ENCODE measurements at places on chromosomes 5 and 9. TPM values are rescaled to one million over a fixed set of nuclear protein-coding genes. Genes with fewer than 3 reads are reported as not detected.

DNA sequence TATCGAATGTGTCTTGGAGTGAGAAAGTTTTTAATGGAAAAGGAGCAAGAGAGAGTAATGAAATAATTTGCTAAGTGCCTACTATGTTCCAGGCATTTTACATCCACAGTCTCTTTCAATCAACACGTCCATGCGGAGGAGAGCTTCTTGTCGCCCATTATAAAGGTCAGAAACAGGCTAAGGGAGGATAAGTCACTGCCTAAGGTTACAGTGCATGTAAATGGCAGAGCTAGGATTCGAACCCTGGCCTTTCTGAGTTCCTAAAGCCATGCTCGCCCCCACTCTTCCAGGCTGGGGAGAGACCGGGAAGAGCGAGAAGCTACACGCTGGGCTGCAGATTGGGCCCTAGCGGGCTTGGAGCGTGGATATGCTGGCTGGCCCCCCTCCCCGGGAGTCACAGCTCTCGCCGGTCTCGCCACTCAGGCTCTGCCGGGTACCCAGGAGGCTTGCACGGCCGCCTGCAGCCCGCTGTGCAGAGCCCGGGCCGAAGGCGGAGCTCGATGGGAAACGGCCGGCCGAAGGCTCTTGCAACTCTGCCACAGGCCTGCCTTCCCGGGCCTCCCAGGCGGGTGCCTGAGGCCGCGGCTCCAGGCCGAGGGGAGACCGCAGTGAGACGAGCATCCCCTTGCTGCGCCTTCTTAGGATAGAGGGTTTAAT is 775 bp upstream of the LHX2 start:
- no peak for DNase-seq

POU5F2 gene
- polyA plus RNA-seq: 0.08 TPM

DNA sequence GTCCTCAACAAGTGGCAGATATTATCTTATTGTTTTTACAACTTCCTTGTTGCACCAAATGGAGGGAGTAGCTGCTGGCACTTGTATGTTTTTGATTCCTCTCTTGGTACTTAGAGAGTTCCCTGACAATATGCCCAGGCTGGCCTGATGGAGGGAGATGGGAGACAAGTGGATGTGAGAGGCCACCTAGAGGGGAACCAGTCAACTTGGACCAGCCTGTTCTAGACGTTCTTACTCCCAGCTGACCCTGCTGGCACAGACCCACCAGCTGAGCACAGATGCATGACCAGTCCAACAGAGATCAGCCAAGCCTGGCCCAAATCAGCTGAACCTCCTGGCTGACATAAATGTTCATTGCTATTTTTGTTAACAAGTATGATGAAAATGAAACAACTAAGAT is 60.9 kb upstream of the GDNF start:
- peak; percentile 27 for DNase-seq

DNA sequence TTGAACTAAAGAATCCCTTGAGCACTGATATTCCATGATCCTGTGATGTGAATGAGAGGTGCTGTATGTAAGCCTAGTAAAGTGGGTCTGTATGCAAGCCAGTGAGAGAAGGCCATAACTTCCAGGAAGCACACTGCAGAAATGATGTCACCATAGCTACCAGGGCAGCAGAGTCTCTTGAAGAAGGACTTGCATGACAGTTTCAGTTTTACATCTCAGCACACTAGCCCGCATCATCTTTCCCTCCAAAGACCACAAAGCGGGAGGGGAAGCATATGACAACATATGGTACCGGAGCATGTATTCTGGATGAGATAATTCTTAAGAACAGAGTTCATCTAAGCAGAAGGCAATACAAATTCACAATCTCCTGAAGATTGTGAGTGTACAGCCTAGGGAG is 37.6 kb upstream of the MAST4 start:
- DNase-seq: no peak

SH3GLB2 gene
- 83.2 TPM for polyA plus RNA-seq

C6 gene
- 0.19 TPM for polyA plus RNA-seq

DNA sequence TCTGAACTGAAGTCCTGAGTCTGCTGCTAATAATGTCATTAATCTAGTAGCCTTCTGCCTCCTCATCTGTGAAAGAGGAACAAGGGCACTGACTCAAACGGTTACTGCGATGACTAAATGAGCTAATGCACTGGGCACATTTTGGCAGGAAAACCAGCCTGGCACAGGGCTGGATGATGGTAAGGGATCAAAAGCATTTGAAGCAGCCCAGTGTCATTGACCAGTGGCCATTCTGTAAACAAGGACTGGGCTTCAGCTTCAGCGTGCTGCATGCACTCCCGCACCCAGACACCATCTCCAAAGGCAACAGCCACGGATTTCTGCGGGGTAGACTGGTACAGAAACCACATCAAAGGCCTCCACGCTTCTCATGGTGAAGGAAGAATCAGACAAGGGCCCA is 8.0 kb downstream of the GCNT4 start:
- DNase-seq: no peak

GRCh38 chr9:131275332-131276093 is 797 bp downstream of the FAM78A start:
- no peak for DNase-seq

SVEP1 gene
- 20.6 TPM for polyA plus RNA-seq

DNA sequence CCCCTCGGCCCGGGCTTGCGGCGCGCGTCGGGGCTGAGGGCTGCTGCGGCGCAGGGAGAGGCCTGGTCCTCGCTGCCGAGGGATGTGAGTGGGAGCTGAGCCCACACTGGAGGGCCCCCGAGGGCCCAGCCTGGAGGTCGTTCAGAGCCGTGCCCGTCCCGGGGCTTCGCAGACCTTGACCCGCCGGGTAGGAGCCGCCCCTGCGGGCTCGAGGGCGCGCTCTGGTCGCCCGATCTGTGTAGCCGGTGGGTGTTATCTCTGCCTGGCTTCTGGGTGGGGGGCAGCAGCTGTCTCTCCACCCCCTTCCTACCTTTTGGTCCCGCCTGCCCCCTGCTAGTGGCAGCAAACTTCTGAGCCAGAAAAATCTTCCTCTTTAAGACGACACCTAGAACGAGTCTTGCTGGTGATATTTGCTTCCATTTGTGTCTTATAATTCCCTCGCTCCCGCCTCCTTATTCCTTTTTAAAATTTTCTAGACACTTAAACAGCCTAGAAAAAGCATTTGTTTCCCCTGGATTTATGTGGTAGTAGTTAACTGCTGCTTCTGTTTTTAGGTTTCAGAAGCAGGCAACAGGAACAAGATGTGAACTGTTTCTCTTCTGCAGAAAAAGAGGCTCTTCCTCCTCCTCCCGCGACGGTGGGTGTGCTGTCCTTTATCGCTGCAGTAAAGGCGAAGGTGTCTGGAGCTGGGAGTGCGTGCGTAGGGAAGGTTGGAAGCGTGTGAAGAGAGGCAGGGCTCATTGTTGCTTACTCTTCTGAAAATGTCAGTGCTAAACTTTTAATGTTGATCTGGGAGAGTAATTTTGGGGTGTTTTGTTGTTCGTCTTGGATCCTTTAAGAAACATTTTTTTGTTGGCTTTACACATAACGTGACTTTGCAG is 554 bp downstream of the JAK2 start:
- peak; percentile 45 for DNase-seq

DNAH5 gene
- polyA plus RNA-seq: 0.83 TPM

FAM78A gene
- polyA plus RNA-seq: 44.5 TPM

DNA sequence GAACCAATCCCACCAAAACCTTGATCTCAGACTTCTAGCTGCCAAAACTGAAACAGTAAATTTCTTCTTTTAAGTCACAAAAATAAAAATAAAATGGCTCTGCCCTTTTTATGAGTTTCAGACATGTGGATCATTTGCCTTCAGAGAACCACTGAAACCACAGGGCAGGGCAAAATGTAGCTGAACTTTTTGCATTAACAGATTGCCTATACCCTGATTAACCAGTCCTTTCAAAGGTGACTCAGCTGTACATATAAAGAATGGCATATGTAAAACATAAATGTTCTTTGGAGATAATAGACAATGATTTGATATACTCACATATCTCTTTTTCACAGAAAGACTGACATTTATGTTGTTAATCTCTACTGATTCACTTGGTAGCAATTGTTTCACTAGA is 187.1 kb upstream of the GRIN3A start:
- DNase-seq: no peak

GRCh38 chr5:67808340-67808739 is 407.2 kb upstream of the PIK3R1 start:
- no peak for DNase-seq

DNA sequence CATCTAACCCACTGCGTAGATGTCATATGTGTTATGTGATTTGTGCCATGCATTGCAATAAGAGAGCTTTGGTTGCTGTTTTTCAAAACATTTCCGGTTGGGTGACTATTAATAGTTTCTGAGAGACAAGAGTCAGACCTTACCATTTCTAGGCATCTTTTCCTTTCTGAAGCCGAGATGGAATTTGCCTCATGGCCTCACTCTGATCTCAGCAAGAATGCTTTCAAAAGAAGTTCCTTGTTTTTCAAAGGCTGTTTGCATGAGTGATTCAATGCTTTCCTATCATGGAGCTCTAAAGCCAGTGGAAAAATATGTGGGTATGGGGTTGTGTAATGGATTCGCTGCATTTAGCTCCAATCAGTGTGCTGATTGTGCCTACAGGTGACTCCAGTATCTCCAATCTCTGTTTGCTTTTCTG is 203.1 kb upstream of the PPP1R2B start:
- DNase-seq: no peak

CCL27 gene
- 0.67 TPM for polyA plus RNA-seq

DNA sequence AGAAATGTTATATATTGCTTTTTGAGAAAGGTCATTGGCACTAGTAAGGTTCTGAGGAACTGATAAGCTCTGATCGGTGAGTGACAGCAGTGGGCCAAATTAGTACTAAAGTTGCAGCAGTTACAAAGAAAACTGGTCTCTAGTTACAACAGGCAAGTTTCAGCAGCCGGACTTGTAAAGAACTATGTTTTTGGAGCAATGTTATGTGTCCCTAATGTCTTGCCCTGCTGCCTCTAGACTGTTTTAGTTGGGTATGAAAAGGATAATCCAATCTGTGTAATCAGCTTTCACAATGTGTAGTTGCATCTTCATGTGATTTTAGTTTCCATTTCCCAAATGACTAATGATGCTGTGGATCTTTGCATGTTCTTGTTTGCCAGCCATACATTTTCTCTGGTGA is 113.5 kb downstream of the CAMK4 start:
- DNase-seq: no peak

PCSK1 gene
- 0.04 TPM for polyA plus RNA-seq

SMARCA2 gene
- 82.5 TPM for polyA plus RNA-seq

GRCh38 chr9:133569891-133570690 is 35.6 kb downstream of the ADAMTSL2 start:
- DNase-seq: no peak

- DNase-seq: no peak
Observed at GRCh38 chr9:20599195-20599594, 23.1 kb downstream of the MLLT3 start.

OMD gene
- polyA plus RNA-seq: 2.7 TPM

GRCh38 chr5:141369994-141370848 is at the start of gene PCDHGB3:
TSS of gene PCDHGB3 (plus strand) at chr5:141370242. CDS start at chr5:141370395, 153 bp downstream.
- no peak for DNase-seq

ITGA2 gene
- polyA plus RNA-seq: 7.3 TPM

VLDLR gene
- 23.2 TPM for polyA plus RNA-seq

GRCh38 chr5:168818558-168818957 is 239.4 kb upstream of the PANK3 start:
- no peak for DNase-seq
